ENCODE measurements at places on chromosomes 1 and 21. TPM values are rescaled to one million over a fixed set of nuclear protein-coding genes. Genes with fewer than 3 reads are reported as not detected.

FBXO2 gene
- 54.9 TPM for total RNA-seq

TYW3 gene
- total RNA-seq, result 17.2 TPM

DNA sequence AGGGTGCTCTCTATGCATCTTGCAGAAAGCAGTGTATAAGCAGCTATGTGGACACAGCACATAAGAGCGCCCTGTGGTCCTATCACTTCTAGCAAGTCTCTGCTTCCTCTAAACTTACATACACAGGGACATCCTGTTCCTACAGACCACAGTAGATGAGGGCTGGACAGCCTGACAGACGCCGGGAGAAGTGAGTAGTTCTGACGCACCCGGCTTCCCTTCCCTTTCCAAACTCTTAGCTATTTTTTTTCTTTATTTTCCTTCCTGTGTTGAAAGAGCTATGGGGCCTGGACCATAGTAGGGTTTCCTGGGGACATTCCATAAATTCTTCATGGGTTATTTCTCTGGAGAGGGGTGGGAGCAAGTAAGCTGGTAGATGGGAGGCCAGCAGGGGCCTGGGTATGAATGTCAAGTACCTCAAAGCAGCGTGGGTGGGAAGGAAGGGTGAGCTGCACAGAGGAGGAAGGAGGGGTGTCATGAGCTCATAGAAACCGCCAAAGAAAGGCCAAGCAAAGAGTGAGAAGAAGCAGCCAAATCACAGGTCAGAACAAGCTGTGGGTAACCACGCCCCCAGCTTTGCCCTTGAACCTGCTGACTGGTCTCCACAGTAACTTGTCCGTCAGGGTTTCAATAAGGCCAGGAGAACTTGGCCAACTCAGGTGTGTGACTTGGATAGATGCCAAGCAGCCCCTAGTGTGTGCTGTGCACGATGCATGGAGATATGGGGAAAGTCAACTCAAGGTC, 36.6 kb downstream of the PLXNA2 start:
- peak; percentile 99 for DNase-seq

GRCh38 chr1:224387302-224387912, 30.7 kb downstream of the CNIH4 start:
- no peak for DNase-seq

GRCh38 chr1:57072401-57073110, 106.7 kb upstream of the C8B start:
- no peak for DNase-seq

DNA sequence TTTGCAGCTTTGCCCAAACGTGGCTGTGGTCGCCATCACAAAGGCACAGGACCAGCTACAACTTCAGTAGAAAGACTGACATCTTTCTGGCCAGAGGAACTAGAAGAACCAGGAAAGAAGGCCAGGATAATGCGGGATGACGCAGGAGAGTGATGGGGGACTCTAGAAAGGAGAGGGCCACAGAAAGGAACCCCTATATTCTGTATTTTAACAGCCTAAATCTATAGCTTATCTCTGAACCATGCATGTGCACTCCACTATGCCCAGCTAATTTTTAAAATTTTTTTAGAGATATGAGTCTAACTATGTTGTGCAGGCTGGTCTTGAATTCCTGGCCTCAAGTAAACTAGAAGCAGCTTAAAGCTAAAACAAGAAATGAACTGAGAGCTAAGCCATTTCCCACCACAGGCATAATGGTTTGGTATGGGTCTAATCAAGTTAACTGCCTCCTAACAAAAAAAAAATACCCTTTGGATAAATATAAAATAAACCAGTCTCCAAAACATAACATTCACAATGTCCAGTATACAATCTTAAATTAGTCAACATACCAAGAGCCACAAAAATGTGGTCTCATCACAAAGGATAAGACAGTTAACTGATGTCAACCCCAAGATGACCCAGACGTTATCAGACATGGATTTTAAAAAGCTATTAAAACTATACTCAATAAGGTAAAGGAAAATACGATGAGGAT, 18.0 kb downstream of the LTN1 start:
- no peak for DNase-seq

DNA sequence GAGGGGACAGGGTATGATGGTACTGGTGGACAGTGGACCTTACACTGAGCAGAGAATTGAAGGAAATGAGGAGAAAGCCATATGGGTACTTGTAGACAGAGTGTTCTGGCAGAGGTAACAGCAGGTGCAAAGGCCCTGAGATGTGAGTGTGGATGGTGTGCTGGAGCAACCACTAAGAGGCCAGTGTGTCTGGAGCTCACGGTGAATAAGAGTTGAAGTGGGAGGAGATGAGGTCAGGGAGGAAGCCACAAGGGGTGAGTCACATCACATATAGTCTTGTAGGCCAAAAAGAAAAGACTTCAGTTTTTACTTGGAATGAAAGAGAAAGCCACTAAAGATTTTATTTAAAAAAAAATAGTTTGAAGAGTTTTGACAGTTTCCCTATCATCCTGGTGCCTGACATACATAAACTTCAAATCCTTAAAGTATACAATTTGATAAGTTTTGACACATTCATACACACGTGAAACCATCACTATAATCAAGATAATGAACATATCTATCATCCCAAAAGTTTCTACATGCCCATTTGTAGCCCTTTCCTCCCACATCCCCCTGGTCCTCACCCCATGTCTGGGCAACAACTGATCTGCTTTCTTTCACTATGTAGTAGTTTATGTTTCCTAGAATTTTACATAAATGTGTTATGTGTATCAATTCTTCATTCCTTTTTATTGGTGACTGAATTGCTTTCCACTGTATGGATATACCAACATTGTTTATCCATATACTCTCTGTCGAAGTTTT, 148.4 kb downstream of the GPATCH2 start:
- peak; percentile 97 for DNase-seq

Measured in astrocyte (in vitro differentiated cells and primary cell).